Stimulated activated CD8-positive, alpha-beta memory T cell treated with anti-CD3 and anti-CD28 coated beads, Interleukin-7, amount 100 ng/mL, for 1 hour (primary cell): ENCODE measurements at places on chromosomes 7 and 10.

- DNase-seq, result no peak
Observed at GRCh38 chr7:94393246-94394108, 1.2 kb upstream of the COL1A2 start.

- DNase-seq, result no peak
Observed at GRCh38 chr7:151455690-151456089, 15.7 kb upstream of the CRYGN start.

GRCh38 chr10:15814565-15814964, 45.7 kb downstream of the MINDY3 start:
- no peak for DNase-seq

DNA sequence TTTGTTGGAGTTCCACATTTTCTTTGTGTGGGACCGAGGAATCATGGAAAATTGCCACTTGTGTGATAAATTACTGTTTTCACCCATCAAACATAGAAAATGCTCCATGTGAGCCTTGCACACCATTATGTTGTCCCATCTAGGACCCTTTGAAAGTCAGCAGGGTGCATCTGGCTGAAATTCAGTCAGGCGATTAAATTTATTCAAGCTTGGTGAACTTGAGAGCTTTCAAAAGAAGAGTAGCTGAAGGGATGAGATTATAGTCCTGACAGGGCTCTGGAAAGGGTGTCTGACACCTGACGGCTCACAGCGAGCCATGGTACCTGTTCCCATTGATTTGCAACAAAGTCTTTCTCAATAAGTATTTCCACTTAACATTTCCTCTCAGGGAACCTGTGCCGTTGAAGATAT, 399.7 kb upstream of the ETV1 start:
- DNase-seq, result no peak

GRCh38 chr10:17443707-17444387, 10.5 kb downstream of the ST8SIA6 start:
- no peak for DNase-seq

DNA sequence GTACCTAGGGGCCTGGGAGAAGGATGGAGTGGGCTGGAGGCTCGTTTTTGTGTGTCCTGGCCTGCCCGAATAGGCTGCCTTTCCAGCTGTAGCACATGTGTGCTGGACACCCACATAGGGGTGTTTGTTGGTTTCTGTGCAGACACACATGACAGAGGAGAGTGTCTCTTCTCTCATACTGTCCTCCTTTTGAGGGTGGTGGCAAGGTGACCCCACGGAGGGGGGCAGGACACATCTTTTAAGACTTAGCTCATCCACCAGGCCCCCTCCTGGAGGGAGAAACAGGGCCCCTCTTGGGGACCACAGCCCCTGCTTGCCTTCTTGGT, 72.2 kb upstream of the PPIF start:
- DNase-seq, result no peak

DNA sequence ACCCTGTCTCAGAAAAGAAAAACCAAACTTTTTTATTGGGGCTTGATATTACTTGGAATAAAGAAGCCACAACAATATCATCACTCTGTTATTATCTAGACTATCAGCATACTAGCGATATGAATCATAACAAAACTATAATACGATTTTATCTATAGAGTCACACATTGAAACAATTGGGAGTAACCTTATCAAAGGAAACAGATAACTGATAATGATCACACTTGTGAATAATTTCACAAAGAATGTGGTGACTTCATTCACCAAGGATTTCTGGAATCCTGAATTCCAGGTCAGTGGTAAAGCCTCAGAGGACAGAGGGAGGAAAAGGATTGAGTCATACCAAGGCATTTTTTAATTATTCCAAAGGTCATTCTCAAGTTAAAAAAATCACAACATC, 32.1 kb upstream of the NMT2 start:
- DNase-seq, result no peak

DNA sequence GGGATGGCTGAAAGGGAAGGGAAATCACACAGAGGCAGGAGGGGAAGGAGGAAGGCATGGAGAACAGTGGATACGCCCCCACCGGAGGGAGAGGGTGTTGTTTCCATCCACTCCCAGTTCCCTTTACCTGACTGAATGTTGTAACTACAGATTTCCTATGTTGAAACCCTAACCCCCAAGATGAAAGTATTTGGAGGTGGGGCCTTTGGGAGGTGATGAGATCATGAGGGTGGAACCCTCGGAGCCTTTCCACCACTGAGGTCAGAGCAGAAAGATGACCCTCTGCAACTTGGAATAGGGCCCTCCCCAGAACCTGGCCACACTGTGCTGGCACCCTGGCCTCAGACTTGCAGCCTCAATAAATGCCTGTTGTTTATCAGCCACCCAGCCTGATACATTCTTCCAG, 48.6 kb upstream of the CNPY1 start:
- no peak for DNase-seq

- no peak for DNase-seq
Observed at GRCh38 chr7:81155654-81156373, 237.0 kb upstream of the SEMA3C start.

DNA sequence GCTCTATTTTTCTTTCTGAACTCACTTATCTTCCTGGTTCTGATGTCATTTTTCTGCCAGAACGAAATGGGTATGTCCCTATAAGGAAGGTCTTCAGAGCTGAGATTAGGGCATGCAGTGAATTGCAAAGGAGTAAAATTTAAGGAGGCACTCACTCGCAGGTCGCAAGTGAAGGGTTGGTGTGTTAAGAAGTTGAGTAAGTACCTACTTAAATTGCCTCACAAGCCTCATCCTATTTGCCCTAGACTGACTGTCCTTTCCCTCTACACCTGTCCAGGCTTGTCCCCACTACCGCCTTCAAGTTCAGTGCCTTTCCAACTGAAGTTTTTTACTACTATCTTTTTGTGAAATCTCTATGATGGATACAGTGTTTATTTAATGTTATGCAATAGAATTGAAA, 191.5 kb downstream of the AHR start:
- DNase-seq, result no peak

- DNase-seq, result no peak
Observed at GRCh38 chr7:794207-794606, 38.1 kb upstream of the SUN1 start.

DNA sequence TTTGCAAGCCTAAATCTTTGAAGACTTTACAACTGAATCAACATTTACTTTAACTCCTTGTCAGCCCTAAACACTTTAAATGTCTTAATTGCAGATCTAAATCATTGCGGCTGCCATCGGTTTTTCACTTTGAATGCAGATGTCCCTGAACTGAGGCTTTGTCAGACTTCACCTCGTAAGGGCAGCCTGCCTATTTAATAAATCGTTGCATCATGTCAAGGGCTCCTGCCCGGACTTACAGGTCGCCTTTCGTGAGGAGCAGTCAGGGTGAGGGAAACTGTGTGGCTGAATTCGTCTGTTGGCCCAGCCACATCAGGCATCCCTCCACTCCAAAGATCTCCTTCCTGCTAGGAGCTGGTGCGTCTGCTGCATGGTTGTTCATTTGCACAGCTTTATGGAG, 368.2 kb upstream of the NPVF start:
- no peak for DNase-seq

DNA sequence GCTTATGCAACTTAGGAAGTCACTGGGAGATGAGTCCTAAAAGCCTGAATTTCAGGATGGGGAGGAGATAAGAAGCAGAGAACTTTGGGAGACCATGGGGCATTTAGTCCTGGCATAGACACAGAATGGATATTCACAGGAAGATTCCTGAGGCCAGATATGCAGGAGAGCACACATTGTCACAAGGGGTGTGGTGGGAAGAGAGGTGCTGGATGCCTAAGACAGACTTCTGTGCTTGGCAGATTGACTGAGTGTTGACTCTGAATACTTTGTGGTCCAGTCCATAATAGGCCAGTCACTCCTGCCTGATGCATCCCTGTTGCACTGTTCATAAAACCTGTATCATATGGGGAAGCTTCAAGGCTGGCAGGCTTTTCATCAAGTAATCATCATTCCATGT, 18.5 kb downstream of the SRI start:
- no peak for DNase-seq

DNA sequence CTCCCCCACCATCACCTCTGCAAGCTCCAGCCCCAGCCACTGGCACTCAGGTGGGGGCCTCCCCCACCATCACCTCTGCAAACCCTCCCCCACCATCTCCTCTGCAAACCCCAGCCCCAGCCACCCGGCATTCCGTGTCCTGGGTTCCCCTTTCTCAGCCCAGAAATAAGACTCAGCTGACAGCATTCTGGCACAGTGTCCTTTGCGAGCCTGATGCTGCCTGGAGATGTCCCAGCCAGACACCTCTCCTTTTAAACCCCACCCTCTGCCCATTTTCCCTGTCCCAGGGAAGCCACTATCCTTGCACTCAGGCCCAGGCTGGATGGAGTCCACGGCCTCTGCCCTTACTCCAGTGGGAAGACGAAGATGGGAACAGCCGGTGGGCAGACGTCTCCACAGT, 49.8 kb downstream of the ELFN1 start:
- no peak for DNase-seq

DNA sequence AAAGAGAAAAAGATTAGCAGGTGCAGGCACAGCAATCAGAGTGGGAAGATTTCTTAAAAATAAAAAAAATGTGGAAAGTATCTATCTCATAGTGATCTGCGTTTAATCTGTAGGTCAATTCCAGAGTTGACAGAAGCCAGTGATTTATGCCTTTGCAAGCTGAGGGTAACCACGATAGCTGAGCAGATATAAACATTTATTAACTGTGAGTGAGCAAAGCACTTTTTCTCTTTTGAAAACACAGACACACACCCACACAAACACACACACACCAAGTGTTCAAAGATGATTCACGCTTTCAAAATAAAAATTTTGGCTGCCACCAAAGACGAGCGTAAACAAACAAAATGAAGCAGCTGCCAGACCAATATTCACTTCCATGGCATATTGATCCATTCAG, 243.2 kb upstream of the SLC26A5 start:
- no peak for DNase-seq

DNA sequence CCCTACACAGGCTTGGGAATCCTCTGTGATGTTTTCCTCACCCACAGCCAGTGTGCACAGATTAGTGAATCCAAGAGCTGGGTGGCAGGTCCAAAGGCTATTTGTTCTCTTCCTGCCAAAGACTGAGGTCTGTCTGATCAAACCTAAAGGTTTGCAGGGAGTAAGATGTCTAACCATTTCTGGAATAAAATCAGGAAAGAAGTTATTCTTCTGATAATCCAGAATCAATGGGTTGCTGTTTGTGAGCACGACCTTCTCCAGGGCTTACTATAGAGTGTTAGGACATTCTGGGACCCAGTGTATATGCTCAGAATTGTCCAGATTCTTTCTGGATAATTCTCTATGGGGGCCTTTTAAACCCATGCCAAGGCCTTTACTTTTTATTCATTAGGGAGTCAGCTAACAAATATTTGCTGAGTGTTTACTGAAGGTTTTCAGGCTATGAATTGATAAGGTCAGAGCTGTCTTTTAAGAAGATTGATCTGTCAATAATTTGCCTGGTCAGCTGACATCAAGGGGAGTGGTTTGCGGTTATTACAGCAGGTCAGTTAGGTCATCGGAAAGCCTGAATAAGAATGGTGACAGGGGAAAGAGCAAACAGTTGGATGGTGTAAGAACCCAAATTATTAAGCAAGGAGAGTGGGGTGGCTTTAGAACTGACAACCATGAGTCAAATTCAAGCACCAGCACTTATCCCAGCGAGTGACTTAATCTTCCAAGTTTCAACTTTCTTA, 7.5 kb upstream of the TECTB start:
- DNase-seq, result no peak
